NCI-H1436 treated with DMSO at 0.1 percent for 48 hours (cell line): ENCODE measurements at places on chromosomes 6 and 20.

DNA sequence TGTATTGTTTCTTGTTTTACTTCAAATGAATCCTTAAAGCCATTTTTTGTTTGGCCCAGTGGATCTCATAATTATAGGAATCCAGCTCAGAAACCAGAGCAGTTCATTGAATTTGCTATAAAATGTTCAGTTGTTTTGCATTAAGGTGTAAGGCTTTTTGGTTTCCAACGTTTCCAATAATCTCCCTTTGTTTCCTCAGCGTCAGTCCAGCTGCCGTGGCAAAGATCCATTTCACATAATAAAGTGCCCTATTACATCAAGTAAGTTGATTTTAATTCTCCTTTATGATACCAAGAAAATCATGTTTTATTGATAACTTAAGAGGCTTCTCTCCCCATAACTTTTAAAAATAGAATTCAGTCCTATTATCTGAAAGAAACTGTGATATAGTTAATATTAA lies 472.6 kb downstream of the UTRN start:
- no peak for DNase-seq

DNA sequence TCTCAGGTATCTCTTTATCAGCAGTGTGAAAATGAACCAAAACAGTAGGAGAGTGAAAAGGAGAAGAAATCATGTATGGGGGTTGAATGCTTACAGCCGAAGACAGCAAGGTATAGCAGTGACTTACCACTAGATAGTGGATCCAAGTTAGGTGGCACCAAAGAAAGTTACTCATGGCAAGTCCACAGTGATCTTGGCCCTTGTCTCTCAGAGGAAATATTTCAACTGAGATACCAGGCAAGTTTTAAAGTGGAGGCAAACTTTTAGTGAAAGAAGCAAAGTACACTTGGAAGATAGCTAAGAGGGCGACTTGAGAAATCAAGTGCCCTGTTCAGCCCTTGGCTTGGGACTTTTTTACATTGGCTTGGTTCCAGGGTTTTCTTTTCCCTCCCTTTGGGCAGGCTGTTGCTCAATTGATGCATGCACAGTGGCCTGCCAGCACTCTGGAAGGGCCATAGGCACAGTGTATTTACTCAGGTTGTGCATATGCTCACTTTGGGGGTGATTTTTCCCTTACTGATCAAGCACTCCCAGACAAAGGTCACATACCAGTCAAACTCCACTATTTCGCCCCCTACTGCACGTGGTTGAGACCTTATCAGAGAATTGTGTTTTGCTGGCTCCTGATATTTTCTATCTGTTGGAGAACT lies 329.5 kb upstream of the KHDRBS2 start:
- no peak for DNase-seq

GRCh38 chr6:35240838-35241801 lies 18.4 kb upstream of the ZNF76 start:
- no peak for DNase-seq

GRCh38 chr6:166286839-166287271 lies 21.3 kb downstream of the PRR18 start:
- no peak for DNase-seq

GRCh38 chr20:40309731-40310130 lies 379.3 kb downstream of the MAFB start:
- DNase-seq: no peak

DNA sequence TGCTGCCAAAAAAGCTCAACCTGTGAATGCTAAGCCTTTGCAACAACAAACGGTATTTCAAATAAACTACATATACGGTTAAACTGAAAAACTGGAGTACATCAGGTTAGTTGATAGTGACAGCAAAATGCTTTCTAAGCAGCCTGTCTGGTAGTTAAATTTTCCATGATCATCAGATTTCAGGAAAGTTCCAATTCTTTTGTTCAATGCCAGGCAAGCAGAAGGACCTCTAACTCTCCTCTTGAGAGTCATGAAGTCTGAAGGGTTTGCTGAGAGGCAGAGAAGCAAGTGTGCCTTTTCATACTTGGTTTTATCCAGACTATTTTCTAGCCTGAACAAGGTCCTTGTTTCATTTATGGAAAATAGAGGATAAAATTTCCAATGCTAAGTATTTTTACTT lies 4.5 kb downstream of the FLRT3 start:
- no peak for DNase-seq

GRCh38 chr20:2643708-2644107 lies 8.7 kb upstream of the NOP56 start:
- no peak for DNase-seq

- DNase-seq: no peak
Measured at GRCh38 chr6:147950623-147950987, 392.0 kb upstream of the SASH1 start.

DNA sequence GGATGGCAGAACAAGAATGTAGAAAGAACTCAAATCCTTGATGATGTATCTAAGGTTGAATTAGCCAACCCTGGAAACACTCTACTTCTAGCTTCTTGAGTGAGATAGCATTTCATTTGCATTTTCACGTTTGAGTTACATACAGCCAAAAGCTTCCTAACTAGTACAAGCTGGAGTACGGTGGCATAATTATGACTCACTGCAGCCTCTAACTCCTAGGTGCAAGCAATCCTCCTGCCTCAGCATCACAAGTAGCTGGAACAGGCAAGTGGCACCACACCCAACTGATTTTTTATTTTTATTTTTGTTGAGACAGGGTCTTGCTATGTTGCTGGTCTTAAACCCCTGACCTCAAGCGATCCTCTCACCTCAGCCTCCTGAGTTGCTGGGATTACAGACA lies 36.5 kb upstream of the STK35 start:
- no peak for DNase-seq

DNA sequence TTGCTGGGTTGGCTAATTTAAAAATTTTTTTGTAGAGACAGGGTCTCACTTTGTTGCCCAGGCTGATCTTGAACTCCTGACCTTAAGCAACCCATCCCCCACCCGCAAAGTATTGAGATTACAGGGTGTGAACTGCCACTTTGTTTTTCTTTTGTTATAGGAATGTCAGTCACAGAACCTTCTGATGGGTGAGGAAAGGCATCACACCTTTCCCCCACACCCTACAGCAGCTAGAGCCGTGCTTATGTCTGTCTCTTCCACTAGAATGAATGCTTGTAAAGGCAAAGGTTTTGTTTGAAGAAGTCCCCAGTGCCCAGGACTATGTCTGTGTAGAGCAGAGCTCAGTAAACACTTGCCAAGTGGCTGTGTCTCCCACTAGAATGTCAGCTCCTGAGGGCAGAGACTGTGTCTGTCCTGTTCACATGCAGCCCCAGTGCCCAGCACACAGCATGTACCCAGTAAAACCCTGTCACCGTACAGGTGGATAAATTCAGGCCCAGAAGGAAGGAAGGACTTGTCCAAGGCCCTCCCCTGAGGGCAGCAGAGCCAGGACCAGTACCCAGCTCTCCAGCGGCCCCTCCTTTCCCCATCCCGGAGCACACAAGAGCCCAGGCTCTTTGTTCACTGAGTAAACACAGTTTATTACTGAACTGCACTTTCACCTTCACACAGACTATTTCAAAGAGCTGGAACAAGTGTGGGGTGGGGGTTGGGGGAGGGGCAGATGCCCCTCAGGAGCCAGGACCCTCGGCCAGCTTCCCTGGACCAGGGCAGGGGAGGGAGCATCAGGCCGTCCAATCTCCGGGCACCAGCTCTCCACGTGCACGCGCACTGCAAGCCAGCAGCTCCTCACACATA lies 26.4 kb downstream of the COX4I2 start:
- no peak for DNase-seq

DNA sequence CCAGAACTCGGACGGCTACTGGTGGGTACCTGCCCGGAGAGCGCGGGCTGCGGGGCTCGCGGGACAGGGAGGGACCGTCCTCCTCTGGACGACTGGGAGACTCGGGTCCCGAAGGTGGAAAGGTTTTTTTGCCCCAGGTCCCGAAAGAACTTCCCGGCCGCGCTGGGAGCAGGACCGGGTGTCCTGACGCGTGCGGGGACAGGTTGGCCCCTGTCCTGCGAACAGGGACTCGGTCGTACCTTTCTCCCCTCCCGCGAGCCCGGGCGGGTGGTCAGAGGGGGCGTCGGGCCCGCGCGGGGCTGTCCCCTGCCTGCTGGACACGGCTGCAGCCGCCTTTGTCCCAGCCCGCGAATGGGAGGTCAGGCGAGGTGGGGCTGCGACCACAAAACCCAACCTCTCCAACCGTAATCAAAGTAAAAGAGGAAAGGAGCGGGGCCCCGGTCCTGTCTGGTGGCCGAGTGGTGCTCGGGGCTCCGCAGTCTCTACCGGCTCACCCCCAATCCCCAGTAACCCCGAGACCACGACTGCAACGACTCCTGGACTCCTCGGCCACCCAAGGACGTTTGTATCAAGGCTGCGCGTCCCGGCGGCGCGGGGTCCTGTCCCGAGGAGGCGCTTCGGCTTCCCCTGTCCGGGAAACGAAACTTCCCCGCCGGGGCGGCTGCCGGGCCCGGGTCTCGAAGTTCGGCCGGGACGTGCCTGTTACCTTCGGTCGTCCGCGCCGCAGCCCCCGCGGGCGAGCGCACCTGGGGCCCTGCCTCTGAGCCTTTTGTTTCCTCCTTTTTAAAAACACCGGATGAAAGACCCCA lies 798 bp downstream of the DSP start:
- DNase-seq: no peak

DNA sequence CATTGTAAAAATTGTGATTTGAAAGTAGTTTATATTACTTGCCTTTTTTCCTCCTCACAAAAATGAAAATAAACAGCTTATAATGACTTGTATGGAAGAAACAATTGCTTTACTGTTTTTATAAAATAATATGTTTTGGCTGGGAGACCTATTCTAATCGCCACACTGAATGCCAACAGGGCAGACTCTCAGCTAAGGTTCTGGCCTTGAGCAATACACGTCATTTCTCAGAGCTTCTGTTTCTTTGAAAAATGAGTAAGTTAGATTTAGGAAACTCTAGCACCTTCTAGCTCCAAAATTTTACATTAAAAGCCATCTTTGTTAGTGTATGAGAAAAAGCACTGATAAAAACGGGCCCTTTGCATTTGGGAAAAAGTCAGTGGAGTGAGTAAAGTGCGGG lies 166.6 kb downstream of the ARID1B start:
- DNase-seq: no peak

DNA sequence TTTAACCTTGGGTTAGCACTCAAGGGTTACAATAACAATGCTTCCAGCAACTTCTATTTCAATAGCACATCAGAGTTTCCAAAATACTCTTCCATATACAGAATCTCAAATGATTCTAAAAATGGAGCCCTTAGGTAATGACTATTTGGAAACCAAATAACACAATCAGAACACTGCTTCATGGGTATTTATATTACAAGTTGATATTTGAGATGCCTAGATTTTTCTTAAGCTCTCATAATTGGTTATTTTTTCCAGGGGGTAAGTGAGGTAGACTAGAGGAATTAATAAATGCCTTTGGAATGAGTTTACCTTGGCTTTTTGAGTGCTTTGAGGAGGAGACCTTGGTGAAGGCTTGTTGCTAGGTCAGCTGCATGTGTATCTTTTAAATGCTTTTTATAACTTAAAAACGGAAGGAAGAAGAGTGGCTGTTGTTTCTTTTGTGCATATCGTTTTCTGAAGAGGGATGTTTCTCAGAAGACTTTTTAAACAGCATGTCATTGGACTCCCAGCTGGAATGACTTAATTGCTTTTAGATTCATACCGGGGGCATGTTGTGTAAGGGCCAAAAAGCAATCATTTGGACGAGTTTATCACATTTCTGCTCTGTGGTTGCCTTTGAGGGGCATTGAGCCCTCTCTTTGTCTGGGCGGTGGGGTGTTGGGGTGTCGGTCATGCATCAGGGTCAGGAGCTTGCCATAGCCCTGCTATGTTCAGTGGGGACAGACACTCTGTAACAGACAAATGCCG lies 186.0 kb downstream of the DTNBP1 start:
- DNase-seq: no peak

GRCh38 chr6:43636308-43636659 lies 644 bp downstream of the MAD2L1BP start:
- DNase-seq: no peak

GRCh38 chr6:160122744-160123143 lies 1.1 kb downstream of the SLC22A1 start:
- no peak for DNase-seq

GRCh38 chr6:37980222-37980595 lies 160.7 kb downstream of the ZFAND3 start:
- DNase-seq: peak; percentile 2

- DNase-seq: no peak
Measured at GRCh38 chr6:111450636-111451035, 32.4 kb downstream of the REV3L start.

DNA sequence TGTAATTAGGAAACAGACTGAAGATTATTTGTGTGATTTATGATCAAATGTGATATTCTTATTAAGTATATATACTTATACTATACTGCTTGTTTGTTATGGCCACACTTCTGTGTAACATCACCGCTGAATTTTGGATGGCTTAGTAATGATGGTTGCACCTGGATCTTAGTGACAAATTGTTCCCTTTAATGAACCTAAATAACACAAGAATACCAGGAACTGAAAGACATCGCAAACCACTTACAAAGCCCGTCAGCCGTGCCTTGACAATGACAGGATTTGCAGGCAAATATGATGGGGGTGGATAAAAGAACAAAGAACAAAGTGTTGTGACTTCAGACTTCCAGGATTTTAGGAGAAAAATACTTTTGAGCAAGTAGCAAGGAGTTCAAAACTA lies 67.1 kb downstream of the LAMP5 start:
- no peak for DNase-seq

- no peak for DNase-seq
Measured at GRCh38 chr6:73388800-73389512, 5.7 kb upstream of the DDX43 start.
